ENCODE measurements at places on chromosomes 2 and 18.

DNA sequence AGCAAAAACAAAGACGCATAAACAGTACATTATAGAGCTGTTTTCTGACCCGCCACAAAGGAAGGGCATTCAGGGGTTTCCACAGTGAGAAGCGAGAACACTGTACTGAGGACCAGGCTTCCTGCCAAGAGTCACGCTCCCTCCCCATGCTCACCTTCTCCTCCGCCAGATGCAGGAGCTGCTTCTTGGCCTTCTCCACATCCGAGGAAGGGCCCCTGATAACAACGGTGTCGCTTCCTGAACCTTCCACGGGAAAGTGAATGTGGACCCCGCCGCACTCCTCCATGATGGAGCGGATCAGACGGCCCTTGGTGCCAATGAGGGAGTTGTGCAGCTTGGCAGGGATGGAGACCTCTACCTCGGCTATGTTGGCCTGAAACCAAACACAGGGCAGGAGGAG, 53.8 kb downstream of the ANO7 start:
- no peak for DNase-seq

DNA sequence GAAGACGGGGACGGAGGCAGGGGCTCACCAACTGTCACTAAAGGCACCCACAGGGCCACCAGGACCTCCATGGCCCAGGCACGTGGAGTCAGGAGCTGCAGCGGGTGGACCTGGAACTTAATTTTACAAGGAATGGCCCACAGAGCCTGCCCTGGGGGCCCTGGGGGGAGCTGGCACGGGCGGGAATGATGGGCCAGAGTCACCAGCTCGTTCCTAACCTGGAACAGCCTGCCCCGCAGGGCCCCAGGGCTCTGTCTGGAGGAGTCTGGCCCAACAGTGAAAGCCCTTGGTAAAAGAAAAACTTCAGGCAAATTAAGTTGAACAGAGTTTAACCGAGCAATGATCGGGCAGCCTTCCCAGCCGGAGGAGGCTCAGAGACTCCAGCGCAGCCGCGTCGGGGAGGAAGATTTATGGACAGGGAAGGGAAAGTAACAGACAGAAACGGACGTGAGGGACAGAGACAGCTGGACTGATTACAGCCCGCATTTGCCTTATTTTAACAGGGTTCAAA, 118.4 kb upstream of the TMEM18 start:
- DNase-seq = no peak

DNA sequence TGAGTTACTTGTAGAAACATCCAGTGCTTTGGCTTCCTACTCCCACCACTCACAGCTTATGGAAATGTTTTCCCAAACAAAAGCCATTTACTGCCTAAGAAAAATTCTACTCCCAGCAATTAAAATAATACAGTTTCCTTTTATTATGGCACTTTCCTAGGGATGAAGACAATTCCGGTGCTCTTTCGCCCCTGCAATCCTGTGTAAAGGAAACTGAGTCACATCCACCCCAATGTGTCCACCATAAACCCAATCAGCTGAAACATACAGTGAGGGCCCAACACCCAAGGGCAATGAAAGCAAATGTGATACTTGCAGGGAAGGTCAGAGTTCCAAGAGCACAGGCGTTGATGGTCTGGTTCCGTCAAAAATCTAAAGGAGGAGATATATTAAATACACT, 62.0 kb upstream of the ST3GAL5 start:
- no peak for DNase-seq

DNA sequence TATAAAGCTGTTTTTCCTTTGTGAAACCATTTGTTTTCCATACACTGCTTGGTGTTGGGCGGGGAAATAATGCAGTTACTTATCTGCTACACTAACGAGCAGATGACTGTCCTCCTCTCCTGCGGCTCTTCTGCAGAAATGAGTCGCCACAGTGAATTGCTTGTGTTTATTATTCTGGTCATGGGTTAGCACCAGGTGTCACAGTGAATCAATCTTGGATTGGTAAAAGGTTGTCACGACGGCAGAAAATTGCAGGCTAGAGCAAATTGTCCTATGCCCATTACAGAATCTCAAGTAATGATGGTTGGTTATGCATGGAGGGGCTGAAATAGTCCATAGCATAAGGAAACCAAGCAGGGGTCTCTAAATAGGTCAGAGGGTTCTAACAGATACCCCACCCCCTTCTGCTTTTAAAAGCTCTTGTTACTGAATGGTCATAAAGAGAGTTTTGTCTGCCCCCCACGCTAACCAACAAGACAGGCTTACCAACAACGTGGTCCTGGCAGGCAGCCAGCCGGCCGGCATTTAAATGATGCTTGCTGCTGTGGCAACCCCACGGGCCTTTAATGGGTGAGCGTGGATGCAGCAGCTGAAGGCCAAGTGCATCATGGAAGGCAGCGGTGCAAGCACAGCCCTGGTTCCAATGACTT, 29.5 kb downstream of the RAB31 start:
- no peak for DNase-seq
